ENCODE measurements at places on chromosomes 4 and X.

GRCh38 chr4:15920723-15921591 is 17.6 kb downstream of the FGFBP1 start:
- DNase-seq = no peak

DNA sequence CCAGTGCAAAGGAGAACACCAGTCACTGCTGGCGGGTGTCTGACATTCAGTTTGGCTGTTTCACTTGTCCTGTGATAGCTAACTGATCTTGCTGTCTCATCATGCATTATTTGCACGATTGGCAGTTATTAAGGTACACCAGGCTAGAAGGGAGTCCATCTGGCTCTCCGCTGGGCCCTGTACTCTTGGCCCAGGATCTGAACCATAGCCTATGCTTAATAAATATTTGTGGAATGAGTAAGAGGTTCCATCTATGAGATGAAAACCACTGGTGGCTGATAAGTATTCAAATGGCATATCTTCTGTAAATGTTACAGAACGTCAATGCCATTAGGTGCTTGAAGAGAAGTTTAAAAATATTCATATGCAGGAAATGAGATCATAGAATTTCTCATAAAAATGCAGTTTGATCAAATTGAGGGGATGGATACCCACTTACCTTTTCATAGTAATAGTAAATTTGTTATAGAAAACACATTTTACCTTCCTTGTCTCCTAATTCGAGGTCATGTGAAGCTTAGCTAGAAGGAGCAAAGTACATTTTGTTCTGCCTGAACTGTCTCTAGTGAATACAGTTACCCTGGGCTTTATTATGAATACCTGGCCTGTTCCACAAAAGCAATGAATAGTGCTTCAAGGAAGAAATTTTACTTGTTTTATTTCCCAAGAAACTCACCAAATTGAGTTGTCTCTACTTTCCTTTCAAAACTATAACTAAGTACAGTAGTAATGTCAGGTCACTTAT is 213.5 kb downstream of the CBR4 start:
- DNase-seq = no peak

DNA sequence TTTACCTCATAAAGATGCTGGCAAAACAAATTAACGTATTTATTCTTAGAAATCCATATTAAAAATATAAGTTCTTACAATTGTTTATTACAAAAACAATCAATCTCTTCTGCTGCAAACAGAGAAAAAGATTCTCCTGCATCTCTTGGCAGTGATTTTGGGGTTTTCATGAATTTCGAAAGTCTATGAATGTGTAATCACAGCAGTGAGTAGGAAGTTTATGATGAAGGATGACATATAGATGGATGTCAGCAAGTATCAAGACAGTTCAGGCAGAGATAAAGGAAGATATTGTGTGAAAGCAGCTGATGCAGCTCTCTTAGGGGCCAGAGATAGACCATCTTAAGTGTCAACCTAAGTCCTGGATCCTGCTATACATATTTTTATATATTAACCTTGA is 196.9 kb upstream of the BANK1 start:
- DNase-seq = no peak

DNA sequence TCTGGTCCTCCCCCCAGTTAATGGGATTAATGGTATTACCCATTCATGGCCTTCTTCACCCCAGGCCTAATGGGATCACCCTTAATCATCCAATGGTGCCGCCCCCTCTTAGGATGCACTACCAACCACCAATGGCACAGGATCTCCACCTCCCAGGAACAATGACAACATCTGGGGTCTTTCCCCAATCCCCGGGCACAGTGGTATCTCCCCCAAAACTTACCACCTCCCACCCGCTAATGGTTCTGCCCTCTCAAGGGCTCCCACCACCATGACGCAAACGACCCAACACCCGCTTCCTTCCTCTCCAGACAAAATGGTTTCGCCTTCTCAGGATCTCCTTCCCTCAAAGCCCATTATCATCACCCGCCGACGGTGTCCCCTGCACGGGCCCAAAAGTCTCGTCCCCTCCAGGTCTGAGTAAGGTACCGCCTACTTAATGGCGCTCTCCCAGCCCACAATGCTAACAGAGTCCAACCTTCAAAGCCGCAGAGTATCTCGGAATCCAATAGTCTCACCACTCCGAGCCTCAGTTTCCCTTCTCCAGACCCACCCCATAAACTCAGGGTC is 458 bp downstream of the GRIPAP1 start:
- DNase-seq = no peak

- no peak for DNase-seq
Observed at GRCh38 chr4:146155152-146155724, 20.3 kb upstream of the LSM6 start.

GRCh38 chr4:156560701-156561100 is 410.9 kb downstream of the PDGFC start:
- DNase-seq = no peak

DNA sequence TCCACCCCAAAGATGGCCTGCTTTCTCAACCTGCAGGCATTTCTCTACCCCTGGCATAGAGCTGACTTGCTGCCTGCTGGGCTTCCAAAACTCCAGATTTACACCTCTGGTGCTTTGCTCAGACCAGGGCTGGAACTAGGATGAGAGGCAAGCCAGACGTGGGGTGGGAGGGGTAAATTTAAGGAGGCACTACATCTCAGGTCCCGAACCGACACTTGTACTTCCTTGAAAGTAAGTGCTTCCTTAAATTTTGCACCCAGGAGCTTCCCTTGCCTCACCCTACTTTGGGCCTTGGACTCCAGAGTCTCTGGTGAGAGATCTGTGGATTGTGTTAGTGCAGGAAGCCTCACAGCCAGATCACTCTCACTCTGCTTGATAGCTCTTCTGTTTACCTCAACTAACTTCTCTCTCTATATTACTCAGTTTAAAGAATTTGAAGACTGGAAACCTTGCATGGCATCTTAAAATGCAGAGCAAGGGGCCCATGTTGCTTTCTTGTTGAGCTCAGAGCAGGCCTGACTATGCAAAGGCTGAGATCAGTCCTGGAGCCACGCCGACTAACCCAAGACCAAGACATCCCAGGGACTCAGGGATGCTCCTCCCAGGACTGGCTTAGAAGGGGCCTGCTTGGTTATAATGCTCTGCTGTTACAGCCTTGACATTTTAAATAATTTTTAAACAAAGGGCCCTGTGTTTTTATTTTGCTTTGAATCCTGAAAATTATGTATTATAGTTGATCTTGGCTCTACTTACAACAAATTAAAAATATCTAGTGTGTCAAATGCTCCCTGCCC is 145.0 kb upstream of the LEF1 start:
- DNase-seq = no peak

- no peak for DNase-seq
Observed at GRCh38 chr4:138609943-138610350, 367.8 kb upstream of the SLC7A11 start.

GRCh38 chr4:56106180-56107147 is 157.7 kb downstream of the CEP135 start:
- no peak for DNase-seq

DNA sequence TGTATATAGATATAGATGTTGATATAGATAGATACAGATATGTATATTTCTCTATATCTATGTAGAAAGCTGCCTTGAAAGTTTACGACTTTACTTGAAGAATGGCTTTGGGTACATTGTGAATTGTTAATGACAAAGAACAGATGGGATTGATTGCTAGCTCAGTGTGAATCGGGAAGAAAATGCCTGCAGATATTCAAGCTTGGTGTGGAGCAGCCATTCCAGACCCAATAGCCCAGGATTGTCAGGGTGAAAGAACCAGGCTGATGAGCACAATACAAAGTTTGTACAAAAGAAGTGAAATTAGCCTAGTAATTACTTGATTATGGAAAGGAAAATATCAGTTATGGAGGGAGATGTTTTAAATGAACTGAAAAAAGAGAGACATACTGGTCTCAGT is 946.2 kb downstream of the STPG2 start:
- DNase-seq = no peak

DNA sequence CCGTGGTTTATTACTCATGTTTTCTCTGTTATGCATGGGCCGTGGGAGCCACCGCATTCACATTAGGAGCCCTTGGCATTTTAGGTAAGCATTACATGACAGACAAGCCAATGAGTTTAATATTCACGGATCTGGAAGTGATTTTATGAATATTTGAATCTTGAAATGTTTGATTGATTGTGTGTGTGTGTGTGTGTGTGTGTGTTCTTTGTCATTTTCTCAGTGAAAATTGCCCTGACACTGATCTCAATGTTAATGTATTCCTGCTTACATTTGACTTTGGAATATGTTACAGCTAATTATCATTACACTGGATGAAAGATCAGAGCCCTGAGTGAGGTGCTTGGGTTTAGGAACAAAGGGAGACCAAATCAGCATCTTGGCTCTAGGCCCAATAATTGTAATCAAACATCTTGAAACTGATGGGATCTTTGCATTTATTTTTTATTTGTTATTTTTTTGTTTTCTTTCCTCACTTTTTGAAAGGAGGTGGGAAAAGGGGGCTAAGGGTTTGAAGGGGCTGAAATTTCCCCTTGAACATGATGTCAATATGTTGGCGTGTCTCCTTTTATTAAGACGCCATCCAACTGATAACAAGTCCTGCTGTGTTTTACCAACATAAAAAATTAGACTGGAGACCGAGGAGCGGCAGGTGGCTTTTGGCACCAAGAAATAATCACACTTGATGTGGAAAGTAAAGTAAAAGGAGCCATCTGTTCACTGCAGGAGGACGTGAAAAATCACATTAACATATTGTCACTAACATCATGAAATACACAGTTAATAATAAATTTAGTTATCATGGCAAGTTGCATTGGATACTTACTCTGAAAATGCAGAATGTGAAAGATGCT is 5.2 kb upstream of the GK2 start:
- no peak for DNase-seq

DNA sequence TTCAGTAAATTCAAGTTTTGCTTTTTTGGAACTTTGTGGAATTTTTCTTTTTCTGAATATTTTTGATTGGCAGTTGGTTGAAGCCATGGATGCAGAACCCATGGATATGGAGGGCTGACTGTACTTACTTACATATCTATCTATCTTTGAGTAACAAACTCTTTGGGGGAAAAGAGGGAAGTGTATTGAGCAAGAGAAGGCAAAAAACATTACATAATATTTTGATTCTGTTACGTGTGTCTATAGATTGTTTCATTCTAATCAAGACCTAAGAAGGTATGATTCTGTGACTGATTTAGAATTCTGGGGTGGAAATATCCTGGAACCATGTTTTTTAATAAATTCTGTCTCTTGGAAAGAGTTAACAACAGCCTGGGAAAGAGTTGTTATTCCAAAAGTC is 31.5 kb downstream of the GRSF1 start:
- DNase-seq = no peak

DNA sequence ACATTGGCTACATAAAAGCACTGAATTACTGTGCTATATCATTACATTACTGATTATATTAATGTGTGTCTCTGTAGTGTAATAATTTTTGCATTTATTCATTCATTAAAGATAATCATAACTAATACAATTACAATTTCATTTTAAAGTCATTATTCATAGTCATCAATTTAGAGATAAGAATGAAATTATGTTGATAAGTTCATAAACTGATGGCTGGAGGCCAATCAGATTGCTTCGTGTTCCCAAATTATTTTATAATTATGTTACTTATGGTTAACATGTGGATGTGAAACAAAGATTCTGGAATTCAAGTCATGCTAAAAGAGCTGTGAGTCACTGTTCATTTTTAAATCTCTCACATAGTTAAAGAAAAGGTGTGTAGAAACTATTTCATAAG is 223.4 kb upstream of the HAND2 start:
- no peak for DNase-seq

- DNase-seq = no peak
Observed at GRCh38 chr4:159017323-159018026, 85.4 kb upstream of the RAPGEF2 start.

DNA sequence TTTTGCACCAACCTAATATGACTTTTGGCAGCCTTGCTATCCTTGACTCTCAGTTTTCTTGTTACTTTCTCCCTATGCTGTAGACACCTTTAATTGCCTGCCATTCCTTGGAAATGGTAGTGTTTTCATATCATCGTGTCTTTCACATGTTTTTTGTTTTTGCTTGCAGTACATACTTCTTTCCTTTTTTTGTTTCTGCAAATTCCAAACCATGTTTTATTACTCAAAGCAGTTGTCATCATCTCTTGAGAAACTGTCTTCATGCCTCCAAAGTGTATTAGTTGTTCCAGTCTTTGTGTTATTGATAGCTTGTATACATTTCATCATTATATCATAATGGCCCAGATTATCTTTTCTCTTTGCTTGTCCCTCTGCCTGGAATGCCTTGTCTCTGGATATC is 57.1 kb downstream of the PDLIM5 start:
- no peak for DNase-seq

- no peak for DNase-seq
Observed at GRCh38 chr4:108247387-108248049, 78.8 kb upstream of the LEF1 start.

GRCh38 chr4:43778187-43778915 is 670.3 kb downstream of the KCTD8 start:
- DNase-seq = no peak

- DNase-seq = no peak
Observed at GRCh38 chr4:185036019-185036418, 17.7 kb downstream of the HELT start.

- no peak for DNase-seq
Observed at GRCh38 chr4:106602711-106603110, 234.1 kb upstream of the GIMD1 start.

DNA sequence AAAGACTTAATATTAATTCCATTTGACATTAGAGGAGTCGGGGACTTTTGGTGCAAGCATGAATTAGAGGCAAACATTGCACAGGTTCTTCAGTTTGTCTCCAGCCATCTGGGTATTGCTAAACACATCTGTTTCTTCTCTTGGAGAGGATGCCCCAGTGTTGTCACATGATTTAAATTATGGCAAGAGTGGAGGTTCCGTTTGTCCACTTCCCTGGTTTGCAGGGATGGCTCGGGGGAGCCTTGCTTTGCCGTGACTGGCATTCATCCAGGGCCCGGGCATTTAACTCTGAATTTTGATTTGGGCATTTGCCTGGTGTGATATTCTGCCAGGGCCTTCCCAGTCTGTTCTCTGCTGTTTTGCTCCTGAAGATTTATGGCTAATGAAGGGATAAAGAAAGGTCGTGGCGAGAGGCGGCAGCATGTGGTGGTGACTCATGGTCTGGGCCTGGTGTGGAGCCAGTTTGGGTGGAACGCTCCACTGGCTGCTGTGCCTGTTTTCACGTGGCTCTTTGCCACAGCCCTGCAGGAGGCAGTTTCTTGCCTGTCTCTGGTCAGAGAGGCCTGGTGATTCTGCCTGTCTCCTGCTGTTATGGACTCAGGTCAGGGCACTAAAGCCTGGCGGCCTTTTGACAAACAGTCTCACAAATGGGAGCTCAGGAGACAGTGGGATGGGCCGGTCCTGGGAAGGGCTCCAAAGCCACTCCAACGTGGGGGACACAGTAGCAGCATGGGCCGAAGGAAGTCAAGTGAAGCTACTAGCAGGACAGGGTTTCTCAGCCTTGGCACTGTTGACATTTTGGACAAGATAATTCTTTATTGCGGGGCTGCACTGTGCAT is 99.4 kb upstream of the PGRMC2 start:
- peak; percentile 73 for DNase-seq

Data from hippocampal formation (tissue), 2 donors.